ENCODE measurements at places on chromosomes 5 and 9. TPM values are rescaled to one million over a fixed set of nuclear protein-coding genes. Genes with fewer than 3 reads are reported as not detected.

The PCDHB13 gene
- 0.94 TPM for total RNA-seq

The TCF7 gene
- 3.9 TPM for total RNA-seq

The AIF1L gene
- total RNA-seq = 0.16 TPM

The MELK gene
- 6.5 TPM for total RNA-seq

The PALM2AKAP2 gene
- 1.9 TPM for total RNA-seq
